Hair follicle dermal papilla cell (primary cell): ENCODE measurements at places on chromosomes 13 and 19. TPM values are rescaled to one million over a fixed set of nuclear protein-coding genes. Genes with fewer than 3 reads are reported as not detected.

SIGLECL1 gene
- not detected in 2 replicates for total RNA-seq

ADGRL1 gene
- total RNA-seq: 4.9 and 5.1 TPM in 2 replicates

ZNF446 gene
- 11.8 and 12.9 TPM in 2 replicates for total RNA-seq

GSX1 gene
- not detected in 2 replicates for total RNA-seq

ZNF729 gene
- total RNA-seq: not detected in 2 replicates

IRGC gene
- total RNA-seq: not detected in 2 replicates

CEACAM18 gene
- total RNA-seq: not detected in 2 replicates

SPACA4 gene
- not detected in 2 replicates for total RNA-seq

ZFR2 gene
- under 0.01 TPM in 1 of 2 replicates, not detected in the other for total RNA-seq

PDE4A gene
- 7.4 and 8.6 TPM in 2 replicates for total RNA-seq

ZNF226 gene
- 17.6 and 17.8 TPM in 2 replicates for total RNA-seq

CEACAM1 gene
- 1.5 and 1.6 TPM in 2 replicates for total RNA-seq

RPL28 gene
- 184 and 254 TPM in 2 replicates for total RNA-seq

PSG1 gene
- 3.6 and 17.2 TPM in 2 replicates for total RNA-seq

NANOS3 gene
- total RNA-seq: 0.49 TPM in 1 of 2 replicates, not detected in the other

ZNF134 gene
- 33.9 and 40.4 TPM in 2 replicates for total RNA-seq

FZR1 gene
- total RNA-seq: 44.0 and 56.1 TPM in 2 replicates

GAPDHS gene
- not detected in 2 replicates for total RNA-seq

EHD2 gene
- total RNA-seq: 230 and 251 TPM in 2 replicates

FCHO1 gene
- 0.32 and 1.5 TPM in 2 replicates for total RNA-seq

TSHZ3 gene
- 21.5 and 21.7 TPM in 2 replicates for total RNA-seq
